ENCODE measurements at places on chromosomes 6 and 20.

GRCh38 chr6:90021711-90022110, 127.4 kb downstream of the GJA10 start:
- no peak for DNase-seq

GRCh38 chr6:167703347-167703746, 123.4 kb upstream of the AFDN start:
- DNase-seq = no peak

DNA sequence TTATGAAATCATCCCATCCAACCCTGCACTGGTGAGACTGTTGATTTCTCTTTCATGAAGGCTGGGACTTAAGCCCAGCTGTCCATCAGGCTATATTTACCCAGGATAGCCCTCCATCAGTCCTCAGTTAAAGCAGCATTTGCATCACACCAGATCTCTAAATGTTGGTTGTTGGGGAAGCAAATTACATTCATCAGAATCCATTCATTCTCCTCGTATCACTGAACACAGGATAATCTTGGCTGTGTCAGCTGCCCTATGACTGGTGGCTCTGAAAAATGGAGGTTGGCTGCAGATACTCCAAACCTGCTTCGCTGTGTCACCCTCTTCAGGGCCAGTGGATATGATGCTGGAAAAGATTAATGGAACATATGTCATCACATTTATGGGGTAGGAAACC, 718.3 kb downstream of the KIF16B start:
- no peak for DNase-seq

- DNase-seq = no peak
Observed at GRCh38 chr6:30060606-30061091, 416 bp upstream of the POLR1H start.

DNA sequence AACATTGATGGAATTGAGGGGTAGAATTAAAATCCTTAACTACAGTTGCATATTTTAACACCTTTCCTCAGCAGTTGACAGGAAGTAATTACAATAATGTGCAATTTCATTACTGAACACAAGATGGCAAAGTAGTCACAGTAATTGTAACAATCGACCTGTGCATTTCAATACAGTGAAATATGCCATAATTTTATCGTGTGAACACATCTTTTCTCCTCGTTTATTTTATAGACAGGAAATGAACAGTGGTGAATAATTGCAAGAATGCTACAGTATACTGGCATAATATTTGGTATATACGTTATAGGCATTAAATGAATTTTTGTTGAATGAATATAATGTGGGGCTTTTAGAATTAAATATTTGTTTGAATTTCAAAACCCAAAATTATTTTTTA, 25.0 kb downstream of the CYB5R4 start:
- DNase-seq = peak; percentile 64

- no peak for DNase-seq
Observed at GRCh38 chr6:144127097-144127496, 23.2 kb upstream of the STX11 start.

DNA sequence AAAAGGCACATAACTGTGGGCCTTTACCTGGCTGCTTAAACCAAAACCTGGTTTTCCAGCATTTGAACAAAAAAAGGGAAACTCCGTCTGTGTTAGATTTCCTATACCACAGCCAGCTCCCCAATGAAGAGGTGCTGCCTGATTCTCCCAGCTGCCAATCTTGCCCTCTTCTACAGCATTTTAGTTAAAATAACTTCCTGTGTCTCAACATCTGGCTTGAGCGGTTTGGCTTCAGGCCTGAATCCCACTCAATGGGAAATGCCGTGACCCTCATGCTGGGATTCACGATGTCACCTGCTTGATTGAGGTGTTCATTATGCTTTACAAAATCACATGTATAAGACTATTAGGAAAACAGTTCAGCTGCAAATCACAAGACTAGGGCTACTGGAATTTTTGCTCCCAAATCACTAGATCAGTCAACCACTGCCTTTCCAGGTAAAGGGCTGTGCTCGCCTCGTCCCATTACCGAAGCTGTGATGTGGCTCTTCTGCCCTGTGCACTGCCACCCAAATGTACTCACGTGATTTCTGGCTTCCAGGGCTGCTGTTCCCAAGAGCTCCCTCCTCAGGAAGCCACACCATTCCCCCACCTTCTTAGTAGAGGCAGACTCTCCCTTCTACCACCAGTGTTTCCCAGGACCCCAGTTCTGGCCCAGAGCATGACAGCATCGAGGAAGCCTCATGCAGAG, 94.6 kb downstream of the PSMG4 start:
- DNase-seq = no peak

- DNase-seq = no peak
Observed at GRCh38 chr6:40499215-40499614, 87.9 kb downstream of the LRFN2 start.

GRCh38 chr20:18637224-18637623, 49.4 kb downstream of the DTD1 start:
- no peak for DNase-seq

- DNase-seq = no peak
Observed at GRCh38 chr6:51350308-51350904, 531.7 kb downstream of the TFAP2B start.

All from CD4-positive, alpha-beta T cell treated with Interleukin-21 for 1 hour (primary cell).